ENCODE measurements at places on chromosomes 3 and 15. TPM values are rescaled to one million over a fixed set of nuclear protein-coding genes. Genes with fewer than 3 reads are reported as not detected.

The STRIT1 gene
- total RNA-seq: not detected

The GHSR gene
- not detected for total RNA-seq

The ITGA11 gene
- total RNA-seq: 246 TPM

The UCN2 gene
- not detected for total RNA-seq

The CPLX3 gene
- not detected for total RNA-seq

The ALDH1L1 gene
- total RNA-seq: 50.2 TPM

The GP9 gene
- total RNA-seq: not detected

The PLCB2 gene
- 32.4 TPM for total RNA-seq

The FOXL2NB gene
- total RNA-seq: not detected

The POLQ gene
- total RNA-seq: 0.42 TPM

The CHL1 gene
- total RNA-seq: 2.0 TPM

The TM4SF1 gene
- total RNA-seq: 342 TPM

The KCNMB2 gene
- not detected for total RNA-seq

DNA sequence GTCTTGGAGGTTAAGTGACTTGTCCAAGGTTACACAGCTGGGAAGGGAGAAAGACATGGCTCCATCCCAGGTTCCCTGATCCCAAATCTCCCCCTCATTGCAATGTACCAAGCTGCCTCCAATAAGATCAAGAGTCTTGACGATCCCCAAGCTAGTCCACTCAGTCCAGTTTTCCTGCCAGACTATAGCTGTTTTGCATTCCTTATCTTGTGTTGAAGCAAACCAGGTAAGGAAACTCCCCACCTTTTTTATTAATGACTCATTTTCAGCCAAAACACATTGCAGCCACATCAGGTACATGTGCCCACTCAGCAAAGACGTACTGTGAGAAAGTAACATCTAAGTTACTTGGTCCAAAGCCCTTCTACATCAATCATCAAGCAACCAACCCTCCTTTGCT, 41.9 kb downstream of the LIPC start:
- no peak for DNase-seq

GRCh38 chr15:57377478-57377847, 1.2 kb downstream of the CGNL1 start:
- no peak for DNase-seq

- DNase-seq: no peak
Measured at GRCh38 chr3:102237838-102238237, 197.0 kb upstream of the ZPLD1 start.

- DNase-seq: no peak
Measured at GRCh38 chr3:74992898-74993297, 378.4 kb upstream of the CNTN3 start.

- DNase-seq: no peak
Measured at GRCh38 chr3:18445401-18446148, 20.4 kb upstream of the SATB1 start.

DNA sequence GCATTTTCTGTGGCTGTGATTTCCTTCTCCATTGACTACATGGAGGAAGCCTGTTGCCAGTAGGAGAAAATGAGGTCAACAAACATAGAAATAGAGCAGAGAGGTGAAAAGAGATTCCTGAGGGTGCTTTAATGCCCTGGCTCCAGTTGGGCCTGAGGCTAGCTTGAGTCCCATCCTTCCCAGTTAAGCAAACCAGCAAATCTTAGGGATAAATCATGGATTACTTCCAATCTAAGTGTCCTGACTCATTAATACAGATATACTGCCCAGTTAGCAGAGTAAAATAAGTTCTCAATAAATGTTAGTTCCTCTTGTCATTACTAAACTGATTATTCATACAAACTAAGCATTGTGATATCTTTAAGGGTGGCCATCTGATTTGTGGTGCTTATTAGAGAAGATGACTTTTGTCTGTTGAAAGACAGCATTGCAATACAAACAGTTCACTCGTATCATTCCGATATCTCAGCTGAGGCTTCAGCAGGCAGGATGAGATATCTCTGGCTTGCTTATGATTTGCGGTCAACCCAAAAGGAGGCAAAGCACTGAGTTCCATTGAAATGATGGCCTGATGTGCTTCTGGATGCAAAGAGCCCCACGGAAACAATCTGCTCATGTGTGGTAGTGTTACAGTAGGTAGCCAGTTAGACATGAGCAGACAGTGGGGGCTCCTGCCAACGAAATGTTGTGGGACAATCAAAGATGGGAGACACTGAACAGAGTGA, 6.6 kb upstream of the STARD5 start:
- no peak for DNase-seq

DNA sequence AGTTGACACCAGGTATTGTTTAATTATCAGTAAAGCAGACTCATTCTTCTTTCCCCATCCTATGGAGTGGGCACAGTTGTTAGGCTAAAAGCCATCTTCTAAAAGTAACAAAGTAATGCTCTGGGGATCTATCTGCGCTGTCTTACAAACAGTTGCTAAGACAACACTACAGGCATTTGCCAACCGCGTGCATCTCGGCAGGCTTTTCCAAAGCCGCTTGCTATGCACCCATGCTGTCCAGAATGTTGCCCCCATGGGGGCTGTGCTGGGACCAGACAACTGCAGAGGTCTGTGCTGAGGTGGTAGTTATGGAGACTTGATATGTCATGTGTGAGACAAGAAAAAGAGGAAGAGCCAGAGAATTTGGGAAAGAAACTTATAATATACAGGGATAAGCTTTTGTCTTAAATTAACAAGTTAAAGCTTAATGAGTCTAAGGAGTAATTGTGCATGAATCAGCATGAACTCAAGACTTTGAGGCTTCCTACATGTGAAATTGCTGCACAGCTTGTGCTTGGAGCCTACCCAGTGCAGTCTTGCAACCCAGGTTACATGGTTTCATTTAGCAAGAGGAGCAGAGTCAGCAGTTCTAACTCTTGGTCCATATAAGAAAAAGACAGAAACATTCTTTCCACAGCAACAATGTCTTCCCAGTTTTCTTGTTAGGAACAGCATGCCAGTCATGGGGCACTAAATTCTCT, 38.9 kb upstream of the DCLK3 start:
- DNase-seq: no peak

GRCh38 chr15:41438206-41438605, 21.3 kb downstream of the RTF1 start:
- DNase-seq: no peak

- DNase-seq: no peak
Measured at GRCh38 chr3:193906849-193907410, 229.0 kb upstream of the HES1 start.

DNA sequence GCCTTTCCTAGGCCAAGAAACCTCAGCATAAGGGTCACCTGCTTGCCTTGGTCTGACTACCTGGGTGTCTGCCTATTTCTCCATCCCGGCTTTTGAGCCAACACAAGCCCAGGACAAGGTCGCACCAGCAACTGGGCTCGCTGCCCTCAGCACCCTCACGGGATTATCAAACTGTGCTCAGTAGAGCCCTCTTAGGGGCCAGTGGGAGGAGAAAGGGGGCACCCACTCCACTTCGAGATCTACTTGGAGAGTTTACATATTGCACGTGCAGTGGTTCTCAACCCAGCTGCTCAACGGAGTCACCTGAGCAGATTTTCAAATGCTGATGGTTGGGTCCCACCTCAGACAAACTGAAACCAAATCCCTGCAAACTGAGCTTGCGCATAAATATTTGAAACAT, 31.1 kb downstream of the TSPAN3 start:
- no peak for DNase-seq

- no peak for DNase-seq
Measured at GRCh38 chr3:178263236-178263916, 272.9 kb upstream of the KCNMB2 start.

GRCh38 chr15:101320501-101321052, 25.5 kb upstream of the SNRPA1 start:
- DNase-seq: no peak

DNA sequence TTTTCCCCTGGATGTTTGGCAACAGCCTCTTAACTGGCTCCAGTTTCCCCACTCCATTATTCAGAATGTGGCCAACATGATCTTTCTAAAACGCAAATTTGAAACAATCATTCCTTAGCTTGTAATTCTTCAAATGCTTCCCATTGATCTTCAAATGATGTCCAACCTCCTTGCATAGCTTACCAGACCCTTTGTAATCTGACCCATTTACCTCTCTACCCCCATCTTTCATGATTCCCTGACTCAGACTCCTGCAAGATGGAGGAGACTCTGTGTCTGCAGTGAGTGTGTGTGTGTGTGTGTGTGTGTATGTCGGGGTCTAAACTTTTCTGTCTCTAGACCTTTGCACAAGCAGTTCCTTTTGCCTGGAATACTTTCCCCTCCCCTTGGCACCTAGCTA, 515.7 kb upstream of the PROK2 start:
- DNase-seq: no peak

DNA sequence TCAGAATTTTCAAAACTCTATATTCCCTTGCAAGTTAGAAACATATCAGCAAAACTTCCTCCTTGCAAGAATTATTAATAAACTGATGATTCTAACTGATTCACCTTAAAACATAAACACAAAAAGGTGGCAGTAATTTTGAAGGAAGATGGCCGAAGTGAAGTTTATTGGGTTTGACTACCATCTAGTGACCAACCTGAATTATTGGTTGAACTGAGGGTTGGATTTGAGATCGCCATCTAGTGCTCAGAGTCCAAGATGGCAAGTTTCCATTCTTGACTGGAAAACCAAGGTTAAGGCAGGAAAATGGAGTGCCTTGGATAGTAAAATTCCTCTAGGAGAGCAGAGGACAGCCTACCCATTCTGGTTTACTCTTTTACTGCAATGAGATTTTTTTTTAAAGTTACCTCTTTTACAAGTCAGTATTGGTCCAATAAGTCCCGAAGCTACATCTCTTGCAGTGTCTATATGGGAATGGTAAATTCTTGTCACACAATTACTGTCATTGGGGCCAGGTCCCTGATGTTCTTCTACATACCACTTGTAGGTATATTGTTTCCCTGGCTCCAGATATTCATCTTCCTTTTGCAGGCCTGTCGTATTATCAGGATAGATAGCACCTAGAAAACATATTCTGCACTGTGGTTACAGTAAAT, 51.6 kb upstream of the CP start:
- no peak for DNase-seq

- DNase-seq: no peak
Measured at GRCh38 chr3:114451561-114452018, 157.8 kb downstream of the TIGIT start.

GRCh38 chr3:32780071-32780734, 37.6 kb upstream of the TRIM71 start:
- DNase-seq: no peak

DNA sequence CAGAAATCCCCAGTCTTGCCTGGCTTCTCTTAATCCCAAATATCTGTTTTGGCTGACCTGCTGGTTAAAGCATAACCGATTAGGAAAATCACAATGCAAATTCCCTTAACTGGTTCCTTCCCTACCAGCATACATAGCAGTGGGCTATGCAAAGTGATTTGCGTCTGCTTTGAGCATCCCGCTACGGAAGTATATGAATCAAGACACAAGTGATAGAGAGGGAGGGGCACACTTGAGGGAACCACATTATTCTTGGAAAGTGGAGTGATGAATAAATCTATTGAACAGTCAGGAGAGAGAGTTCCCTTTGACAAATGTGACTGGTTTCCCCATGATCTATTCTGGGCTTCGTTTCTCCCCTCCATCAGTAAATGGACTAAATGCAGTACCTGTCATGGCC, 119.6 kb upstream of the C15orf61 start:
- no peak for DNase-seq

DNA sequence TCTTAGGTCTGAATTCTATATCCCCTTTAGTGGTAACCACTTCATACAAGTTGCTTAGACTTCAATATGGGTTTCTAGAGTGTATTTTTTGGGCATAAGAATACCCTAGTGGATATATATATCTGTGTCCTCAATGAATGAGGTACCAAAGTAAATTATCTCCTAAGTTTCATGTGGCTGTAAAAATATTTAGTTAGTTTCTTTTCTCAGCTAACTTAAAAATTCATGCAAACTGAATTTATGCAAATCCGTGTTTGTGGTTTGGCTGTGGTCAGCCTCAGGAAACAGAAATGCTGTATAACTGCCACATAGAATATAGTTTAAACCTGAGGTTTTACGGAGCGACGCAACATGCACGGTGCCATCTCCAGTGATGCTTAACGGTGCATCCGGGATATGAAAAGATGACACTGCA, 80.3 kb downstream of the PEX5L start:
- no peak for DNase-seq

DNA sequence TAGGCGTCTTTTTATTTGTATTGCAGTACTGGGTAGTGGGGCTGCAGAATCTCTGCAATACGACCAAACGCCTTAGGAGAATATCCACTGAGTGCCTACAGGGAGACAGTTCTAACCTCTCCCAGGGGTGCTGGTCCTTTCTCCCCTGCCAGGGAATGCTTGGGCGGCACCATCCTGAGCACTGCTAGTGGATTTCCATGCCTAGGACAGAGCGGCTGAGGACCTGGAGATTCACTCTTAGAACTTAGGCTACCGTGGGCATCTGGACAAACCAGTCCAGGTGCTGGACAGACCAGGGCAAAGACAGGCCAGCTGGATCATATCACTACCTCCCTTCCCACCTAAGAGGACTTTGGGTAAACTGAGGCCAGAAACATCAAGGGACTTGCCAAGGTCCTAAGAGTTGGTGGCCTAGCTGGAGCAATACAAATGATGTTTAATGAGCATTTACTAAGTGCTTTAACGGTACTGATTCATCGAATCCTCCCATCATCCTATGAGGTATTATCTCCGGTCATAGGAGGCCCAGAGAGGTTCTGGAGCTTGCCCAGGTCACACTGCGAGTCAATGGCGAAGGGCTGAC, 902 bp downstream of the TMEM44 start:
- no peak for DNase-seq

DNA sequence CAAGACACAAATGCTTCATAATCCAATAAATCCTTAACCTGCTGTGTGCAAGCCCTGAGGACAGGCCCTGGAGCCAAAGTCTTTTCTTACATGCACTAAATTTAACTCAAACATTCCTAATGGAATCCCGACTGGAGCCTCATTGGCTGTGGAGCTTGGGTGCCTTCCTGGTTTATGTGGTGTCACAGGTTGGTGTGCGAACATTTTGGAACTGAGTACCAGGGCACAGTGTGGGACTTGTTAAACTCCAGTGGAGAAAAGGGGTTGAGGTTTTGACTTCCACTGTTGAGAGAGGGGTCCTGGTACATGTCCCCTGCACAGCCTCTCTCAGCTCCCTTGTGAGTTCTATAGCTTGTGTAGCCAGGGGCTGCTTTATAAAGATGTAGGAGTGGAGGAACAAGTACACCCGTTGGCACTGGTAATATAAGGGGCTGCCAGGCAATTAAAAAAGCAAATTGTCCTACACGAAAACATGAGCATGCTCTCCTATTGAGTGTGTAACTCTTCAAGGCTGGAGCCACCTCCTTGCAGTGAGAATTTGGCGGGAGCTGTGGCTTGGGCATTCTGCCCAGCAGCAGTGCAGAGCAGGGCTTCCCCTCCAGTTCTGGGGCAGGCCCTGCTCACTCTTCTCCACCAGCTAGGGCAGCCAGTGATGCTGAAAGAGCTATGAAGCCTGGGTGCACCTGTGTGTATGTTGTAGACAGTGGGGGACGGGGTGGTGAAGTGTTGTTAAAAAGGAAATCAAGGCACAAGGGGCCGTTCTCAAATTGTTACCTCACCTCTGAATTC, 218.1 kb downstream of the CLSTN2 start:
- DNase-seq: no peak
